ENCODE measurements at places on chromosomes 16 and 17.

- DNase-seq = peak; percentile 97
These were observed at the start of gene PIP4K2B for GRCh38 chr17:38799501-38800236. Gene PIP4K2B (minus strand): TSS chr17:38799556. CDS start chr17:38799424, 132 bp downstream.

GRCh38 chr17:59421722-59422121 is 90.3 kb downstream of the YPEL2 start:
- DNase-seq = no peak

DNA sequence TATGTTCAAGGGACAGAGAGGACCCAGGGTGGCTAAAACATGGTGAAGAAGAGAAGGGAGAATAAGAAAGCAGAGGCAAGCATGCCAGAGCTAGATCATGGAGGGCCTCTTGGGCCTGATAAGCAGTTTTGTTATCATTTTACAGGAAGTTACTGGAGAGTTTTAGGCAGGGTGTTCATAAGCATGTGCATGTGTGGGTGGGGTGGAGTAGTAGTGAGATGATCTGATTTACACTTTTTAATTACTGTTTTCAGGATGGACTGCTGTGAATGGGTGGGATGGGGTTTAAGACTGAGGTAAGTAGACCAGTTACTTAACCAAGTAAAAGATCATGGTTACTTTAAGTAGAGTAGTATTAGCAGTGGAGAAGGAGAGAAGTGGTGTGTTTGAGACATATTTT is 173.6 kb downstream of the PHKB start:
- no peak for DNase-seq

- DNase-seq = peak; percentile 69
These were observed 8.1 kb downstream of the CYGB start for GRCh38 chr17:76529224-76530094.

DNA sequence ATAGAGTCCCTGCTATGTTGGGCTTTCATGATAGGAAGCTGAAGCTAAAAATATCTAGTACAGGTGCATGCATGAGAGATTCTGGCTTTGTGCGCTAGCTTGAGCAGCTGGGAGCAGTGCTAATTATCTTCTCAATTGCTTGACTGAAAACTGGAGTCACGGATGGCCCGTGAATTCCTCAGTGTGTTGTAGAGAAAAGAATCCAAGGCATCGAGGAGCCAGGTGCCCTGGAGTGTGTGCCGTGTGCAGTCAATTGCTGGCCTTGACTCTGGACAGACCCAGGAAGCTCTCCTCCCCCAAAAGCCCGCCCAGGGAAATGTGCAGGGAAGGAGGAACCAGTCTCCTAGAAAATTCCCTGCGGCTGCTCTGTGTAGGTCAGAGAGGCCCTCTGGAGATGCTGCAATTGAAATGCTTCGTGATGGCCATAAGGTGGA is 14.2 kb downstream of the LGALS3BP start:
- DNase-seq = no peak

GRCh38 chr17:41500131-41500911 is 5.1 kb downstream of the KRT13 start:
- no peak for DNase-seq

DNA sequence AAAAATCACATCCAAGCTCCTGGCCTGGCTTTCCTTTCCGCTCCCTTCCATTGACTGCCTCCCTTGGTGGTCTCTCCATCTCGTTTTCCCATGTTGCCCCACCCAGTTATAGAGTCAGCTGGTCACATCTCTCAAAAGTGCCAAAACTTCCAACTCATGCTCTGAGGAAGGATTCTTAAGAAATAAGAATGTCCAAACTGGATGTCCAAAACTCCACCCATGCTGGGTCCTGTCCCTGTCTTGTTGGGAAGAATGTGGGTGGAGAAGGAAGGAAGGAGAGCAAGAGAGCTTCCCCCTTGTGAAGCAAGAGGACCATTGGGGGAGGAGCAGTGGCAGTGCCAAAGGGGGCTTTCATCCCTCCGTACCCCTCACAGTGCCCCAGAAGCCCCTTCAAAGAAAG is 44.6 kb upstream of the MAP3K14 start:
- no peak for DNase-seq

GRCh38 chr16:78605548-78606101 is 506.2 kb downstream of the WWOX start:
- DNase-seq = no peak

GRCh38 chr16:20191566-20191965 is 117.9 kb upstream of the GPR139 start:
- no peak for DNase-seq

- DNase-seq = no peak
These were observed 2.3 kb downstream of the TOP2A start for GRCh38 chr17:40415390-40415789.

GRCh38 chr17:74369221-74369620 is 1.9 kb downstream of the GPR142 start:
- peak; percentile 77 for DNase-seq

DNA sequence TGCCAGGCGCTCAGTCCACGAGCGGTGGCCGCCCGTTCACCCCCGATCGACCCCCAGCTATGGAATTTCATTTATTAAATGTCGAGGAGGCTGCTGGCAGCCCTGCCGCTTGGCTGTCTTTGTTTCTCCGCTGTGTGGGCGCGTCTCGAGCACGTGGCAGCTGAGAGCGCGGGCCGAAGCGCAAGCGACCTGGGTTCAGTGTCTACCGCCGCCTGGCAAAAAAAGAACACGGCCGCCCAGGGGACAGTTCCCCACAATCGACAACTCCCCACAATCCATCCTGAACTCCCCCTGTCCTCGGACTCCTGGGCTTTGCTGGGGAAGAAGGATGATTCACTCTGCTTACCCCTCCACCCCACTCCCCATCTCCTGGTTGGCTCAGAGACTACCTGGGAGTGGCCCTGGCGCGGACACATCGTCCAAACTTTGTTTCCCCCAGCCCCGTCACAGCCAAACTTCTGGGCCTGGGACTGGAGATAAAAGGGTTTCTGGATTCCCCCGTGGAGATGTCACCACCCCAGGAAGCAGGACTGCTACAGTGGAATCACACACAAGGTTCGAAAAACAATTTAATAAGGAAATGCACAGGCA is 1.7 kb upstream of the ANKRD13B start:
- no peak for DNase-seq

DNA sequence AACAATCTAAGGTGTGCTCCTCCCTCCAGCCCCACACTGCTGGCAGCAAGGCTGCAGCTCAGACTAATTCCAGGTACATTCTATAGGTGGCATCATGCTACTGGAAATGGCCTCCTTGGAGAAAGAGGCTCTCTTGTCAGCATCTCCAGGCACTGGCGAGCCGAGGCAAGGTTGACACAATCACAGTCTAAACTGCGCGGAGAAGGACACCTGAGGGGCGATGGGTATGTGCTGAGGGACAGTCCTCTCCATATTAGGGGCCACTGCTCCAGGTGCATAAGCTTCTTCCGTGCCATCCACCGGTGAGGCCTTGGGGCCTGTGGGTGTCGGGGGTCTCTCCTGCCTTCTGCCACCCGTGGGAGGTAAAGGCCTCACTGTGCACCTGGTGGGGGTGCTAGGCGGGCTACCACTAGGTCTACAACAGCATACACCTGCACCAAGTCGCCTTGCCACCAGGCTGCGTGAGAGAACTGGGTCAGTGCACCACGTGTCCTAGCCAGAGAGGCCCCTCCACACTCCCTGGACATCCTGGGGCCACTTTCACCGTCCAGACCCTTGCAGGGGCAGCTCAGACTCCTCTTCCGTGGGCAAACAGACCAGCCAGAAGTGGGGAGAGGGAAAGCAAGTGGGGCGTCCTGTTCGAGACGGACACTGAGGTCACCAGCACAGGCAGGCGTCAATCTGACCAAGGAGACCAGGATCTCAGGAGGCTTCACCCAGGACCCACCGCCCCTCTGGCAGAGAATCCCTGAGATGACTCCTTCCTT is 12.1 kb upstream of the CBX8 start:
- DNase-seq = no peak

DNA sequence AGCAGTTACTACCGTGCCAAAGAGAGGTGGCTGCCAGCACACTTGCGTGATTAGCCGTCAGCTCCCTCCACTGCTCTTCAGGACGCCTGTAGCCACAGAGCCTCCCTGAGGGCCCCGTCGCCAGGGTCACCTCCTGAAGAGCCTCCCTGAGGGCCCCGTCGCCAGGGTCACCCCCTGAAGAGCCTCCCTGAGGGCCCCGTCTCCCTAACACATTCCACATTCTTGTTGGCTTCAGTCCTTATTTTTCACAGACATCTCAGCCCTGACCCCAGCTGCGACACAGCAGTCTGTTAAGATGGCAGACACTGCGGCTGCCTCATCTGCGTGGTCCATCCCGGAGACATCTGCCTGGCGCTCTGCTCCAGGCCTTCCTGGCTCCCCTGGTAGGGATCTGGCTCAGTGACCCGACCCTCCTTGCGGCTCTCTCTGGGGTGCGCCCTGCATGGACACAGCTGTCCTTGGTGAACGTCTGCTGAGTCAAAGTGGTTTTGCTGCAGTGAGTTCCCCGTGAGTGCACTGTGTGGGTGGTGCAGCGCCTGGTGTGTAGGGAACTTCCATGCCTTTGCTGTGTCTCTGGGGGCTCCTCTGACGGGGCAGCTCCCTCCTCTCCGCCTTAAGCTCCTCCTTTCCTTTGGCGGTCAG is 11.4 kb downstream of the ACSF3 start:
- peak; percentile 20 for DNase-seq

GRCh38 chr17:57855391-57856035 is 5.7 kb upstream of the MRPS23 start:
- no peak for DNase-seq

DNA sequence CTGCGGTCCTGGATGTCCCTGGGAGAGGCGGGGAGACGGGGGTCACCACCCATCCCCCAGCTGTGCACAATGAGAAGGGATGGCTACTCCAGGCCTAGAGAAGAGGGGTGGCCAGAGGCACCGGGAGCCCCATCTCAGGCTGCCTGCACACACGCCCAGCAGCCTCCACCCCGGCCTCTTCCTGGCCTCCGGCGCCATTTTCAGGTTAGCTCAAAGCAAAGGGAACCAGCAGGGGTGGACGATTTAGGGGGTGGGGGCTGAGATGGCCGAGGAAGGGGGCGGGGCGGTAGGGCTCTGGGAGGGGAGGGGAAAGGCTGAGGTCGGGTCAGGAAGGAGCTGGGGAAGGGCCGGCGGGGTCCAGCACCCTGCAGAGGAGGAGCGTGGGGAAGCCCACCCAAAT is 42.8 kb downstream of the SRCIN1 start:
- no peak for DNase-seq

GRCh38 chr17:38559051-38559879 is 46.5 kb downstream of the SRCIN1 start:
- peak; percentile 86 for DNase-seq

- DNase-seq = no peak
These were observed 35.0 kb upstream of the MNT start for GRCh38 chr17:2435862-2436261.

DNA sequence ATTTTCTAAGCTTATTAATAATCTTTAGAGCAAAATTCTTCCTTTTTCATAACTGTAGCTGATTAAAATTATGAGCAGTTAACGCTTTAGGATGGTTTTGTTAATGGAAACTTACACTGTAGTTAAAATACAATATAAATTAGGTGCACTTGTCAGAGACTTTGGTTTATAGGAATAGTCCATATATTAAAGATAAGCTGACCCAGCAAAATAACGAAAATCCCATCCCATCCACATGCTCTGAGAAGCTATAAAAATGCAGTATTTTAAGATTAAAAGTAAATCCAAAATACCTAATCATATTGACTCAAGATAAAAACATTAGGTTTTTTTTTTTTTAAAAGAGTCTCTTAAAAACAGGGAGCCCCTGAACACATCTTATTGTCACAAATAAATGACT is 38.0 kb downstream of the CEP95 start:
- DNase-seq = no peak

DNA sequence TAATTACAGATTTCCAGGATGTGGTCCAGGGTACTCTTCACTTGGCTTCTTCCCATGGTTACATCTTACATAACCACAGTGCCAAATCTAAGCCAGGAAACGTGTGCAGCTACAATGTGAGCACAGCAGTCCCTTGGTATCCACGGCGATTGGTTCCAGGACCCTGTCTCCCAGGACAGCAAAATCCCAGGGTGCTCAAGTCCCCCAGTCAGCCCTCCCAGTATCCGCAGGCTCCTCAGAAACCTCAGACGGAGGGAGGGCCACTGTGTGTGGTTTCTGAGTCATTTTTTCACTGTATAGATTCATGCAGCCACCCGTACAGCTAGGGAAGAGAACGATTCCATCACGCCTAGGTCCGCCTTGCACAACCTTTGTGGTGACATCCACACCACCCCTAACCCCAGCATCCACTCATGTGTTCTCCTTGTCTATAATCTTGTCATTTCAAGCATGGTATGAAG is 11.1 kb upstream of the ATP2C2 start:
- no peak for DNase-seq

DNA sequence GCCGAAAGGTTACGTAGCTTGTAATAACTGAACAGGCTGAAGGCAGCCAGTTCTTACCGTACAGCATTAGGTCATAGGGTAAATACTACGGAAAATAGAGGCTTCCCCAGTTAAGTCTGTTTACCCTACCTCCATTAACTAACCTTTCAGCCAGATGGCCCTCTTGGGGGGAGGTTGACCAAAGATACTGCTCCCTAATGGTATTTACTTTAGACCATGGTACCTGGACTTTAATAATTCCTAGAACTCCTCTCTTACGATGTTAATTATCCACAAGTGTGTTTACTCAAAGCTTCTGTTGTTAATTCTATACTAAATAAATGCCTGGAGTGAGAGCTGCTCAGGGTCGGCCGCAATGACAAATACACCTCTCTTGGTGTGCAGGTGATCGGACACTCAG is 9.8 kb upstream of the ADAT1 start:
- DNase-seq = no peak

DNA sequence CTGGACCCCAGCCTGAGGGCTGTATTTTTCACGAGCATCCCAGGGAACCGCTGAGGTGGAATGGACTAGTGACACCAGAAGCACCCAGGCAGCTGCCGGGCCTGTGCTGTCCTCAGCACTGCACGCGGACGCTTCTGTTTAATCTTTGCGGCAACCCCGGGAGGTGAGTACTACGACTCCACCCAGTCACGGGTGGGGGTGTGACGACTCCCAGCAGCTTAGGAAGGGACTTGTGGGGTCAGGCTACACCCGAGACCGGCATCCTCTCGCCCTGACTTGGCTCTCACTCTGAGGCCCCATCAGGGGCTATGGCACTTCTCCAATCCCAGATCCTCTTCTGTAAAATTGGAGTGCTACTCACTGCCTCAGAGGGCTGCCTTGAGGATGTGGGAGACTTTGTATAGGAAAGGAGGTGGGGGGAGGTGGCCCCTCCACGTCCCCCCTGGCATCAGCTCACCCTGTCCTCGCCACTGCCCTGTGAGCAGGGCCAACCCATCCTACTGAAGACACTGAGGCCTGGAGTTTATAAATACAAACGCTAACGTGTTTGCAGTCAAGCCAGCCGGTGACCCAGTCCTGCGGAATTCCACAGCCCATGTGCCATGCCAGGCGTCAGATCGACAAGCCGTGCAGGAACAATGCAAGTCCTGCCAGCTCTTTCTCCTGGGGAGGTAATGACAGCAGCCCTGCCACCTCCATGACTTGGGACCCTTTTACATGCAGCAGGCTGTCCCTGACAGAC is 44.4 kb downstream of the PPL start:
- DNase-seq = peak; percentile 38
